ENCODE measurements at places on chromosomes 7 and 10. TPM values are rescaled to one million over a fixed set of nuclear protein-coding genes. Genes with fewer than 3 reads are reported as not detected.

TMEM196 gene
- not detected for total RNA-seq

ACSM6 gene
- total RNA-seq = not detected

LHFPL3 gene
- not detected for total RNA-seq

ACSL5 gene
- 22.7 TPM for total RNA-seq

MYH16 gene
- 0.53 TPM for total RNA-seq

NPC1L1 gene
- total RNA-seq = not detected

CYP26C1 gene
- 0.33 TPM for total RNA-seq

All from pulmonary artery endothelial cell (primary cell).